Right hindlimb (tissue), 1 donor: ENCODE measurements at places on chromosomes 5 and 9.

GRCh38 chr9:34385561-34386230 lies 9.0 kb upstream of the MYORG start:
- DNase-seq: no peak

- DNase-seq: no peak
These were observed 2.1 kb upstream of the SLC25A46 start for GRCh38 chr5:110736753-110737152.

GRCh38 chr5:177325868-177326381 lies 14.2 kb upstream of the MXD3 start:
- DNase-seq: no peak

DNA sequence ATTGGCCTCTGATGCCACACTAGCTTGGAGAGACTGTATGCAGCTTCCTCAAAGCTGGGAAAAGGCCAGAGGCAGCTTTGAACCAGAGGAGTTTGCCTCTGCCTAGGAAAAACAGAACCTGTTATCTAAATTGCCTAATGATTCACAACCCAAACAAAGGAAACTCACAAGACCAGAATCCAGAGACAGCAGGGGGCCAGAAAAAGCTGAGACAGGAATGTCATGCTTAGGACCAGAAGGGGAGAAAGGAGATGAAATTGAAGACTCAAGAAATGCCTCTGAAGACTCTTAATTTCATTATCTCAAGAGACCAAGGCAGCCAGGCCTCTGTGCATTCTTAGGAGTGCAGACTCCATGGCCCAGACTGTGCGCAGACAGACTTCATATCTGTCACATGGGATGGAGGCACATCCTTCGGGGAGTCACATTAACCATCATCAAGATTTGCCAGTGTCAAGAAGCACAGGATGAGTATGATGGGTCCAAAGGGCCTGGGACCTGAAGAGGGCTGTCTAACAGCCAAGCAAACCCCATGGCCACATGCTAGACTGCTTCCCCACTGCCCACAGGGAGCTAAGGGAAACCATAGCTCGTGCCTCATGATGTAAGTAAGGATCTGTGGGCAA lies 57.3 kb downstream of the ARSB start:
- DNase-seq: no peak

GRCh38 chr5:136038635-136039034 lies 9.8 kb downstream of the TGFBI start:
- DNase-seq: no peak

GRCh38 chr5:114361724-114362196 lies at the start of gene KCNN2:
Gene KCNN2 (plus strand): TSS chr5:114362070. CDS start chr5:114362140, 70 bp downstream.
- peak; percentile 85 for DNase-seq

DNA sequence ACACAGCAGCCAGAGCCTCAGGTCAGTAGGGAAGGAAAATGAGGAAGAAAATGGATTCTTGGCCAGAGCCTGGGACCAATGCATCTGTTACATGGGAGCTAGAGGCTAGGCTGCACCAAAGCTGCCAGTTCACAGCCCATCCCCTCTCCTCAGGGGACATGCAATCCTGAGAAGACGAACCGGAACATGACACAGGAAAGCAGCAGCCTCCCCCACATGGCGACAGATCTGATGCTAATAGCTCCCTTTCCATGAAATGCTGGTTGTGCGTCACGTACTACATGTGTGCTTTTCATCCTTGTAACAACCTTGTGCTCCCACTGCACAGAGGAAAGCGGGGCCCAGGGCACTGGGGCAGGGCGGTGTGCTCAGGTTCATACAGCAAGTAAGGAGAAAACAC lies 67.5 kb downstream of the PRRT1B start:
- no peak for DNase-seq

DNA sequence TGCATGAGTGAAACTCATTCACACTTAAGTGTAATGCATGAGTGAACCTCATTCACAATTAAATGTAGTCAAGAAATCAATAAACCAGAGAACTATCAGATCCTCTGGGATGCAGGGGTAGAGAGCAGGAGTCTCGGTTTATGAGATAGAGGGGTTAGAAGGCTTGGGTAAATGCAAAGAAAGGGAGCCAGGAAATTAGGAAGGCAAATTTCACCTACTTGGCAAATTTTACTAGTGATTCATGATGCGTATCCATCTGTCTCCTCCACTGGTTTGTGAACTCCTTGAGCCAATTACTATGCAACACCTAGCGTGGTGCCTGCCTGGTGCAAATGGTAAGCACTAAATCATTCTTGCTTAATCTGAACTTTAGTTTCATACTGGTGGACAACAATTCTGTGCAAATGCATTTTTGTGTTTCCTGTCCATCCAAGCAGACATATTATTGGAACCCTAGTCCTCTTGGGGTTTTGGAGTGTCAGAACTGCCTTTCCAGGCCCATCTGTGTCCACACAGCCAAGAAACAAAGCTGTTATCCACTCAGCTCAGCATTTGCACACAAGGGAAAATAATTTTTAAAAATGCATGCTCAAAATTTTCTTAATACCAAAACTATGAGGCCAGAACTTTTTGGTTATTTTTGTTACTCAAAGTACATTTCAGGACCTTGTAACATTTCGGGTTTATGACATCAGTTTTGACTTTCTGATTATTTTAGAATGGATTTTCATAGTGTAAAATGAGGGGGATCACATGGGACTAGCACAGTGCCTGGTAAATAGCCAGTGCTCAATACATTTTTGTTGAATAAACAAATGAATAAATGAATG lies 5.2 kb downstream of the HAPLN1 start:
- no peak for DNase-seq

DNA sequence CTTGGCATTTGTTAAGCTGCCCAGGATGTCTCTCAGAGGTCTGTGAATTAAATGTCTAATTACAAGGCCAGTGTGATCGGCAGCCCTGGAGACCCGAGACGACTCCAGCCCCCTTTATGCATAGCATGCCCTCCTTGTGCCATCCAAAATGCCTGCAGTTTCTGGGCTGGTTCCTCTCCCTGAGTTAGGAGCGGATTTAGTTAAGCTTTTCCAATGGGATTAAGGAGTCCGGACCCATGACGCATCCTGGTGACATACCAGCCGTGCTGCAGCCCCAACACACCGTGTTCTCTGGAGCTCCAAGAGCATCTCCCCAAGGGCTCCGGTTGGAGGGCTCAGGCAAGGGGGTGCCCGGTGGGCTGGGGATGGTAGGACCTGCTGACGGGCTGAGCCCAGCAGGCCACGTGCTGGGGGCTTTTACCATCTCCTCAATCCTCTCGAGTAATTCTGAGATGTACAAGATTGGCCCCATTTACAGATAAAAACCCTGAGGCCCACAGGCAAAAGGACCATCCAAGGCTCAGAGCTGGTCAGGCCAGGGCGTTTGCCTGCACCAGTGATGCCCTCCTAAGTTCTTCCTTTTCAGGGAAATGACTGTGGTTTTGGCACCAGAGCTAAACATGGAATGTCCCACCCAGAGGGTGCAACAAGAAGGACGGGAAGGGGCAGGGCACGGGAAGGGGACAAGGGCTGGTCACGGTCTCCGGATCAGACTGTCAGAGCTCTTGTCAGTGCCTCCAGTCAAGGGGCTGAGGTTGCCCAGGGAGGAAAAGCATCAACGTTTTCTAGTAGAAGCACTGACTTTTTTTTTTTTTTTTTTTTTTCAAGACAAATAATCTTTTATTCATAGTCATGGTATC lies 82.6 kb upstream of the PHYKPL start:
- peak; percentile 12 for DNase-seq

GRCh38 chr9:87436716-87437115 lies 61.0 kb upstream of the DAPK1 start:
- no peak for DNase-seq

GRCh38 chr5:135155616-135156214 lies 121.7 kb upstream of the PITX1 start:
- no peak for DNase-seq

DNA sequence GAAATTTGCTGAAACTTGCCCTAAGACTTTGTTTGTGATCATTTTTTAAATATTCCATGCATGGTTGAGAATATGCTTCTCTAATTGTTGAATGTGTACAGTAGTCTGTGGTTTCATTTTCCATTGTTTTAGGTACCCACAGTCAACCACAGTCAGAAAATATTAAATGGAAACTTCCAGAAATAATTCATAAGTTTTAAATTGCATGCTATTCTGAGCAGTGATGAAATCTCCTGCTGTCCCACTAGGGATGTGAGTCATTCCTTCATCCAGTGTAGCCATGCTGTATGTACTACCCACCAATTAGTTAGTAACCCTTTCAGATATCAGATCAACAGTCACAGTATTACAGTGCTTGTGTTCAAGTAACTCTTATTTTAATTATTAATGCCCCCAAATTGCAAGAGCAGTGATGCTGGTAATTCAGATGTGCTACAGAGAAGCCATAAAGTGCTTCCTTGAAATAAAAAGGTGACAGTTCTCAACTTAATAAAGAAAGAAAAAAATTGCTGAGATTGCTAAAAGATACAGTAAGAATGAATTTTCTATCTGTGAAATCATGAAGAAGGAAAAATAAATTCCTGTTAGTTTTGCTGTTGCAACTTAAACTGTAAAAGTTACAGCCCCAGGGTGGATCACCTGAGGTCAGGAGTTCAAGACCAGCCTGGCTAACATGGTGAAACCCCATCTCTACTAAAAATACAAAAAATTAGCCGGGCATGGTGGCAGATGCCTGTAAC lies 79.9 kb upstream of the FBXL17 start:
- DNase-seq: no peak

DNA sequence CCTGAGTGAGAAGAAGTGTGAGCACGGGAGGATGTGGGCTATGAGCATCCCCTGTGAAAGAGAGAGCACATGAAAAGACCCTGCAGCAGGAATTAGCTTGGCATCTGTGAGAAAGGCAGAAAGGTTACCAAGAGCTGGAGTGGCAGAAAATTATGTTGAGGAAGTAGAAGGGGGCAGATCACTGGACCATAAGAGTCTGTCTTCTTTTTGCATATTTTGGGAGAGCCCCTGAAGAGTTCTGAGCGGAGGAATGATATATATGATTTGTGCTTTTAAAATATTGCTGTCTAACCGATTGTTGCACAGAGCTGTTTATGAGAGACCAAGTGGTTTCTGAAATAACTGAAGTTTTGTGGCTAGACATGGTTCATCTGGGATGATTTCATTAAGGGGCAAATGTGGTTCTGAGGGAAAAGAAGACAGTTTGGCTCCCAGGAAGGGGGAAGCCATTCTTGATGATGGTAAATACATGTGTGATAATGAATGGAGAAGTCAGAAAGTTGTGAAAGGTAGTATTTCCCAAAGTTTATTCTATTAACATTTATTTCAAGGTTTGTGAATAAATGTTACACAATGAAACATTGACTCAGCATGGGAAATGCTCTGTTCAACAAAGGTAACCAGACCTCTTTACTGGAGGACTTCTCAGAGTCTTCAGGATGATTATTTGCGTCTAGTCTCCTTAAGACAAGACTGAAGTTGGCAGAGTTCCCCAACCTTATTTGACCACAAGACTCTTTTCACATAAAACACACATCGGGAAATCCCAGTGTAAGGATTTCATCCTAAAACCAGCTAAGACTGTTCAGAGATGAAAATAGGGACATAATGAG lies 31.5 kb upstream of the ADRB2 start:
- no peak for DNase-seq

- no peak for DNase-seq
These were observed 62.5 kb downstream of the PLCXD3 start for GRCh38 chr5:41447650-41448510.

GRCh38 chr5:74013222-74013621 lies 387.2 kb downstream of the ARHGEF28 start:
- DNase-seq: no peak

- peak; percentile 71 for DNase-seq
These were observed 56.5 kb downstream of the SIL1 start for GRCh38 chr5:139141446-139142204.

DNA sequence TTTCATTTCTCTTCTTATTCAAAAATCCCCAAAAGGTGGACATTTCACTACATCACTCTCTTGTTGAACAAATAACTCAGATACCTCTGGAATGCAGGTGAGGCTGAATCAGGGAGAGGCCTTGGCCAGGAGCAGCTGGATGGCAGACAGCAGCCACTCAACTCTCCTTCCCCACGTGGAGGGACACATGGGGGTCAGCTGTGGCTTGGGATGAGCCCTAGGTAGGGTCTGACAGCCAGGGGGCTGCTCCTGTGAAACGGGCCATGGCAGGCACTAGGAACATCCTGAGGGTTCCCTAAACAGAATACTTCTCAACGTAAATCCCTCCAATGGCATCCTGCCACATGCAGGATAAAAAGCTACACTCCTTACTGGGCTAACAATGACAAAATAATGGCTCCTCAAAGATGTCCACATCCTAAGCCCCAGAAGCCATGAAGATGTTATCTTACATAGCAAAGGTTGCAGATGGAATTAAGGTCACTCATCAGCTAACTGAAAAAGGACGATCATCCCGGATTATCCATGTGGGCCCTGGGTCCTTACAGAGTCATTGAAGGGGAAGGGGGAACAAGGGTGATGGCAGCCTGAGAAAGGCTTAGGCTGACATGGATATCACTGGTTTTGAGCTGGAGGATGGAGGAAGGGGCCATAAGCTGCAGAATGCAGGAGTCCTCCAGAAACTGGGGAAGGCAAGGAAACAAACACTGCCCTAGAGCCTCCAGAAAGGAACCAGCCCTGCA lies 31.4 kb upstream of the S1PR3 start:
- DNase-seq: no peak

GRCh38 chr9:89805571-89806292 lies 200.9 kb downstream of the GADD45G start:
- DNase-seq: no peak

GRCh38 chr9:135144581-135145170 lies 57.2 kb downstream of the OLFM1 start:
- DNase-seq: no peak

DNA sequence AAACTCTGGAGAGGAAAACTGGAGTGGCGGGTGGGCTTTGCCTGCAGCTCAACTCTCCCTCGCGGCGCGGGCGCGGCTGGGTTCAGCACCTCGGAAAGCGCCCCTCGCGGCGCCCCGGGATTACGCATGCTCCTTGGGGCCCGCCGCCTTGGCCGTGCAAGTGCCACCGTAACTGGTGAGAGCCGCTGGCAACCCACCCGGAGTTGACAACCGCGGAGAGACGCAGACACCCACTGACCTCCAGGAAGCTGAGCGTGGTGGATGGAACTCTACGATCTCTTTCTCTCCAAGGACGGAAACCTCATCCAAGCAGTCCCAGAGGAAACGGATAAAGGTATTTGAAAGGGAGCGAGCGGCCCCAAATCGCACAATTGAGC lies 194 bp upstream of the RXFP3 start:
- peak; percentile 73 for DNase-seq

GRCh38 chr5:134053314-134053839 lies 48.6 kb upstream of the VDAC1 start:
- no peak for DNase-seq

GRCh38 chr9:99103054-99103895 lies 1.6 kb upstream of the TGFBR1 start:
- no peak for DNase-seq

GRCh38 chr9:13716601-13717321 lies 437.3 kb upstream of the MPDZ start:
- no peak for DNase-seq

GRCh38 chr5:97453263-97453662 lies 270.2 kb upstream of the RIOK2 start:
- DNase-seq: no peak

GRCh38 chr9:90925581-90926257 lies 124.1 kb downstream of the SYK start:
- no peak for DNase-seq

GRCh38 chr5:116766470-116766947 lies 191.9 kb upstream of the SEMA6A start:
- no peak for DNase-seq

- DNase-seq: peak; percentile 49
These were observed 99.3 kb upstream of the LHFPL2 start for GRCh38 chr5:78747705-78748359.
